ENCODE measurements at places on chromosomes 5 and 9.
A peak's percentile ranks its signal among the peaks of the same experiment; 100 is the strongest.

- DNase-seq, result no peak
Observed at GRCh38 chr5:148810823-148811222, 15.6 kb upstream of the ADRB2 start.

DNA sequence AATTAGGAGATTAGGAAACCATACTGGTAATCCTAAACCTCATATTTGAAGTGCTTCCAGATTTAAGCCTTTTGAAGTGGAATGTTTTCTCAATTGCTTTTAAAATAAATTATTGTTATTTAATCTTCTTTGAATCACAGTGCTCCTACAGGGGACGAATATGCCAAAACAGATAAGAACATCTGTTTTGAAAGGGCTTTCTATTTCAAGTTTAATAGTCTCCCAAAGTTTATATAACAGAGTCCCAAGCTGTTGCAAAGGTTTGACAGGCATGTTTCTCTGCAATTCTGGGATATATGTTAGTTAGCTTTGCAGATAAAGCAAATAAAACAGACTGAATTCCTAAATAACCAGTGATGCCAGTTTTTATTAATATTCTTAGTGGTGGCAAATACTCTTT is 803.7 kb downstream of the TLE4 start:
- DNase-seq, result no peak

GRCh38 chr9:131739133-131739958 is 530 bp downstream of the RAPGEF1 start:
- peak; percentile 32 for DNase-seq

- no peak for DNase-seq
Observed at GRCh38 chr5:94181895-94182294, 436.5 kb downstream of the KIAA0825 start.

DNA sequence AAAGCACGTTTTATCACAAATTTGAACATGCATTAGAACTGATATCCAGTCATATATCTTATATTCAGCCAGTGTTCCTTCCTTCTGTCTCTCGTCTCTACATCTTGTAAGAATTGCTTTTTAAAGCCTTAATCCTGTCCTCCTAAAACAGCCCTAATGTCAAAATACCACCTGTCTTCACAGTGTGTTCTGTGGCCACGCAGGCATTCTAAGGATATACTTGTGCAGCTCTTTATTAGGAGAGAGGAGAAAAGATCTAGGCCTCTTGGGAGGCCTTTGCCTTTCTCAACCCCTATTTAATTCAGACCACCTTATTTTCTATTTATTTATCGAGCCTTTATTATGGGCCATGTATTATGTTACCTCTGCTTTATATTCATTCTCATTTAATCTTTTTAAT is 78.3 kb downstream of the MAN2A1 start:
- DNase-seq, result no peak

DNA sequence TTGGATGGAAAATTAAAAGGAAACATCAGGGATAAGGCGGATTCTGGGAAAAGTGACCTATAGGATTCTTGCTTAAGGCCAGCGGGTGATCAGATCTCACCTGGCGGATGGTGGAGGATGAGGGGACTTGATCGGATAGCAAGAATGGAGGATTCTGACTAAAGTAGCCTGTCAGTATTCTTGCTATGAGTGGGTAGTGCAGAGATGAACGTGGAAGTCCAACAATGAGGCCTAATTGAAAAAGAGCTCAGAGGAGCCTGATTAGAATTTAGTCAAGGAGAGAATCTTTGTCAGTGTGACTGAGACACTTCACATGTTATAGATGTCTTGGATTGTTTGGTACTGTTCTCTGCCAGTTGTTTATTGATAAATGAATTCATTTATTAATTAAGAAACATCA is 24.9 kb downstream of the CAST start:
- no peak for DNase-seq

- no peak for DNase-seq
Observed at GRCh38 chr5:54281960-54282692, 28.2 kb downstream of the ARL15 start.

DNA sequence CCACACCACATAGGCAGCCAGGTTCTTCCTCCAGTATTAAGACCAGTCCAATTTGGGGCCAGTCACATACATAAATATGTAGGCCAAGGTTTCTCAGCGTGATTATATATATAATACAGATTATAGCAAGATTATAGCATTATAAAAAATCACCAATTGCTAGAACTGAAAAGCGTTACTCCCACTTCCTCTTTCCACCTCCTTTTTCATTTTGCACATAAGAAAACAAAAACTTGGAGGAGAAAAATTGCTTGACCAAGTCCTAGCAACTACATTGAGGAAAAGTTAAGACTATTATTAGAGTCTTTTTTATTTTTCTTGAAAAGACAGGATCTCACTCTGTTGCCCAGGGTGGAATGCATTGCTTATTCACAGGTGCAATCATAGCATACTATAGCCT is 262.7 kb upstream of the KCNN2 start:
- DNase-seq, result no peak

GRCh38 chr9:118088090-118088489 is 383.9 kb downstream of the TLR4 start:
- DNase-seq, result no peak

DNA sequence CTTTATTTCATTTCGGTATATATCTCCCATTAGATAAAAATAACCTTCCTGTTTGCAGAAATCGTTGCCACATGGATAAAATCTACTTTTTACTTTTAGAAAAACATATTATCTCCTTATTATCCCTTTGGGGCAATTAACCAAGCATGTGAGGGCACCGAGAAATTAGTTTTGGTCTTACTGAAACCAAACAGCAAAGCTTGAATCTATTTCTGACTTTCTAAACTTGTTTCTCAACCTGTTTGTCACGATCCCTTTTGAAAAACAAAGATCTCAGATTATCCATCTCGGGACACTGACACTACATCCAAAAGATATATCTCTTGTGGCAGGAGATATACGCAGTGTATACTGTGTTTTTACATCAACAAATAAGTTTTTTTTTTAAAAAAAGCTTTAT is 2.3 kb downstream of the TUT7 start:
- DNase-seq, result no peak

- no peak for DNase-seq
Observed at GRCh38 chr5:93076096-93076495, 504.9 kb downstream of the NR2F1-AS1 start.

DNA sequence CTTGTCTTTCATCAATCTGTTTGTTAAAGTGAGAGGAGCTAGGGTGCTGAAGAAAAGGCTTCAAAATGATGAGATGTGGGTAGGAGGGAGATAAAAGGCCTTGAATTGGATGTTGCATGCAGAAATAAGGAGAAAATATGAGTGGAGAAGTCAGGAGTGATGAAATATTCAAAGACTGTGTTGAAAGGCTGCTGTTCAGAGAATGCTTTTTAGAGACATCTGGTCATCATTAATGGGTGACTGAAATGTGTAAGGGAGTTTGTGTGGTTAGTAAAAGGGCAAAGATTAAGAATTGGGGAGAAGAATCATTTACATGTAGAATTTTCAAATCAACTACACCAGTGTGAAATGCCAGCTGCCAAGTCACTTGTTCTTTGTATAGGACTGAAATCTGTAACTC is 383.9 kb downstream of the MAT2B start:
- DNase-seq, result no peak

GRCh38 chr5:131513780-131514179 is 121.2 kb downstream of the RAPGEF6 start:
- no peak for DNase-seq

GRCh38 chr5:165242646-165243045 is 1737.2 kb downstream of the MAT2B start:
- DNase-seq, result no peak

DNA sequence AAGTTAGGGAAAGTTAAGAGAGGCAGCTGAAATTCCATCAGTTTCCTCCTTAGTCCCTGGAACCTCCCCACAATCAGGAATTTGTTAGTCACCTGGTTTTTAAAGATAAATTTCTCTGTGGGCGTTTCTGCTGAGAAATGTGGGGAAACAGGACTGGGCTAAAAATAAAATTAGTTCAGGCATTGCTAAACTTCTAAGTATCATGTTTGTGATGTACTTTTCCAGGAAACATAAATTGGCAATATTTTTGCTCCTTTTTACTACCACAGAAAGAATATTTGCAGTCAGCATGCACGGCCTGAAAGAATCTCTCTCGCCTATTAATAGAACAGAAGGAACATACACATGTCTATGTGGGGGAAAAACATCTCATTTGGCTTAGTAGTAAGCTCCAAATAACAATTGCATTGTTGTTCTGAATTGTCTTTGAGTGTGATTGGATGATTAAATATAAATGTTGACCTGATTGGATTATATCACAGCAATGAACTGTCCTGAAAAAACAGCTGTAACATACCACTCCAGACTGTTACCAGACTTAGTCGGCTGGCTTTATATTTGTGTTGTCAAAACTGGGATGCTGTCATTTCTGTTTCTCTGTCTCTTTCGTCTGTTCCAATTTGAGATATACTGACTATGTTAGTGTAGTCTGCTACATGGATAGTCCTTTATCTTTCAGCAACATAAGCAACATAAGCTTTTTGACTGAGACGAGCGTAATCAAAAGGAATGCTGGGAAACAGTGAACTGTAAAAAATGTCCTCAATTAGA is 12.9 kb downstream of the TJP2 start:
- DNase-seq, result no peak

DNA sequence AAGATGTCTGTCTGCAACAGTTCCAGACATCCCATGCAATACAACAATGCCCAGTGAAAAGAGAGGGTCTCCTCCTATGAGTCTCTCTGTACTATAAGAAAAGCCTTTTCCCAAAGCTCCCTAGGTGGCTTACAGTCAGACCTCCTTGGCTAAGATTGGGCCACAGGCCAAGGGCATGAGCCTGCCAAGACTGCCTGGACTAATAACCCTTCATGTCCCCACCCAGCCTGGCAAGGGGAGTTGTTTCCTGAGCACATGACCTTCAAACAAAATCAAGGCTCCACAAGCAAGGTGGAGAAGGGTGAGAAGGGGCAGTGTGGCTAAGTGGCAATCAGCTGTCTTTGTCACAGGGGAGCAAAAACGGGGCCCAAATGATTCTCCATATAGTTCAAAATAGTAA is 75.6 kb upstream of the ZSWIM6 start:
- DNase-seq, result no peak

DNA sequence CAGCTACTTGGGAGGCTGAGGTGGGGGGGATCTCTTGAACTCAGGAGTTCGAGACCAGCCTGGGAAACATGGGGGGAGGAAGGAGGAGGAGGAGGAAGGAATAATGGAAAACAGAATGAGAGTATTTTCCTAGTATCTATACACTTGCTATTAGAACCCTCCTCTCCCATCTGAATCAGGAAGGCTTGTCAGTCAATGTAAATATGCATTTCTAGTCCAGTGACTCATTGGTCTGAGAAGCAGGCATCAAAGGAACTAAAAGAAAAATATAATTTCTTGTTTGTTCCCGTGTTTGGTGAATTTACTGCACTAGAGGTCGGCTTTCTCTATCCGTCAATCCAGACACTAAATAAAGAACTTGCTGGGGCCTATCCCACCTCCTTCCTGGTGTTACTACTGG is 88.6 kb downstream of the AGTPBP1 start:
- DNase-seq, result no peak

DNA sequence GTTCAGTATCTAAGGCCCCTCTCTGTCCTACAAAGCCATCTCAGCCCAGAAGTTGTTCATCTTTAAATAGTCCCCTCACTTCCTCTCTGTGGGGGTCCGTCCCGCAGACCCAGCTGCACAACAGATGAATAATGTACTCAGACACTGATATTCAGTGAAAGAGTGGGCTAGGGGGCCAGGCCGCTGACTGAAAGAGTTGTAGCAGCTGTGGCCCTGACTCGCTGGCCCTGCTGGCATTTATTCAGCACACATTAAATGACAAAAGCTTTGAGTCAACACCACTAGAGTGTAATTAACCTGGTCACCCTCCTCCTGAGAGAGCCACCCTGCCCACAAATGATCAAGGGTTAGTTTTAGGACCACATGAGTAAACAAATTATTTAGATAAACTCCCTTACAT is 76.3 kb downstream of the MED10 start:
- DNase-seq, result no peak

- no peak for DNase-seq
Observed at GRCh38 chr5:150612905-150613670, 27.4 kb upstream of the SYNPO start.

- no peak for DNase-seq
Observed at GRCh38 chr5:60675286-60675685, 24.7 kb downstream of the DEPDC1B start.

DNA sequence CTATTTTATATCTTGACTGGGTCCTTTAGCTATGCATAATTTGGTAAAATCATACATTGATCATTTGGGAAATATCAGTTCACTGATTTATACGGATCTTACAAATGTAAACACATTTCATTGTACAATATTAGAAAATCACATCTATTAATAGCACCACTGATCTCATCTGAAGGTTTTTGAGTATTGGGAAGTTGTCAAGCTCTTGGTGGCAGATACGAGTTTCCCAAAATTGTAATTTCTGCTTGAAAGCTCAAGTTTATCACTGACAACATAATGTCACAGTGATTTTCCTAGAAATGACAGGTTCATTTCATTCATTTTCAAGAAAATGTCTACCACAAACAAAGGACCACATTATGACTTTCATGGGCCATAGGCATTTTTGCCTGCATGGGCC is 3.0 kb upstream of the MACROH2A1 start:
- DNase-seq, result no peak

GRCh38 chr9:132582276-132582785 is at the start of gene BARHL1:
Gene BARHL1, plus strand, starts transcription at chr9:132582606. Its CDS starts 192 bp downstream, at chr9:132582798.
- DNase-seq, result no peak

GRCh38 chr5:145465474-145466263 is 369.5 kb downstream of the PRELID2 start:
- no peak for DNase-seq

- DNase-seq, result peak; percentile 39
Observed at GRCh38 chr9:109640580-109641371, 139.2 kb upstream of the PALM2AKAP2 start.

- no peak for DNase-seq
Observed at GRCh38 chr5:7169240-7169878, 226.6 kb upstream of the ADCY2 start.
